ENCODE measurements at places on chromosomes 3 and 15.
A peak's percentile ranks its signal among the peaks of the same experiment; 100 is the strongest.

- peak; percentile 90 for DNase-seq
Observed at GRCh38 chr15:101641894-101642293, 10.3 kb downstream of the TM2D3 start.

- no peak for DNase-seq
Observed at GRCh38 chr3:26428992-26429391, 193.6 kb upstream of the LRRC3B start.

DNA sequence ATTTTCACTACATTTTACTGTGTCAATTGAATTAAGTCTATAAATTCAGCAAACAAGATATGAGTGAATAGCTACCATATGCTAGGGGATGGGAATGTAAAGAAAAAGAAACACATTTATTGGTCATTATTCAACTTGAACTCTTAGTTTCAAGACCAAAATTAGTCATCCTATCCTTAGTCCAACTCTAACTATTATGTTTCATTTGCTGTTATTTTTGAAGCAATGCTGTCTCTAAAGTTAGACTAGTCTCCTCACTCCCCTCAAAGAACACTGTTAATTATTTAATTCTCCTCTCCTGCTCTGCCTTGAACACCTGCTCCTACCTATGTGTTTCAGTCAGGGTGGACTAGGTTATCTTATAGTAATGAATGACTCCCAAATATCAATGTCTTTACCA, 920.9 kb downstream of the TUSC7 start:
- DNase-seq: no peak

DNA sequence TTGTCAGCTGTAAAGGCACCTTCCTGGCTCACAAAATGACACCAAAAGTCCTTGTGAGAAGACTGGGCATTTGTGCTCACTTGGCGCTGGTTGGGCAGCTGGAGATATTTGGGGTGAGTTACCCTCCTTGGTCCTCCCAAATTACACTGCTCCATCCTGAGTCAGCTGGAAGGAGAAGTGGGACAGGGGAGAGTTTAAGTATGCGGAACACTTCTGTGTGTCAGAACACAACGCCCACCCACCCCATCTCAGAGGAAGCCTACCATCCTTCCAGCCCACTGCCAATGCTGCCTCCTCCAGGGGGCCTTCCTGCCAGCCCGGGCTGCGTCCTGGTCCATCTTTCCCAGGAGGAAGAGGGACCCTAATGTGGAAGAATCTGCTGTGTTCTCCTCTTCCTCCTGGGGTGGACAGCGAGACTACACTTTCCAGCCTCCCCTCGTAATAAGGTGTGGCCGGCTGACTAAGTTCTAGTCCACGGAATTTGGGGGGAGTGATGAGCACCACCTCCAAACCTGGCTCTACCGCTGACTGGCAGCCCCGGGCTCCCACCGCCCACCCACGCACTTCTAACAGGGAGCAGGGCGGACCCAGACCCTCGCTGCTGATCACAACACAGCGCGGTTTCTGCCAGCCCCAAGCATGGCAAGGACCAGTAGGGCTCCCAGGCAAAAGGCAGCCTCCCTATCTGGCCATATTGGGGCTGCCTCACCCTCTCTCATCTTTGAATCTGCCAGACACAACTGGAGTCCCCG, 265.0 kb downstream of the XXYLT1 start:
- no peak for DNase-seq

GRCh38 chr15:58556028-58556361, 124.2 kb downstream of the LIPC start:
- no peak for DNase-seq

DNA sequence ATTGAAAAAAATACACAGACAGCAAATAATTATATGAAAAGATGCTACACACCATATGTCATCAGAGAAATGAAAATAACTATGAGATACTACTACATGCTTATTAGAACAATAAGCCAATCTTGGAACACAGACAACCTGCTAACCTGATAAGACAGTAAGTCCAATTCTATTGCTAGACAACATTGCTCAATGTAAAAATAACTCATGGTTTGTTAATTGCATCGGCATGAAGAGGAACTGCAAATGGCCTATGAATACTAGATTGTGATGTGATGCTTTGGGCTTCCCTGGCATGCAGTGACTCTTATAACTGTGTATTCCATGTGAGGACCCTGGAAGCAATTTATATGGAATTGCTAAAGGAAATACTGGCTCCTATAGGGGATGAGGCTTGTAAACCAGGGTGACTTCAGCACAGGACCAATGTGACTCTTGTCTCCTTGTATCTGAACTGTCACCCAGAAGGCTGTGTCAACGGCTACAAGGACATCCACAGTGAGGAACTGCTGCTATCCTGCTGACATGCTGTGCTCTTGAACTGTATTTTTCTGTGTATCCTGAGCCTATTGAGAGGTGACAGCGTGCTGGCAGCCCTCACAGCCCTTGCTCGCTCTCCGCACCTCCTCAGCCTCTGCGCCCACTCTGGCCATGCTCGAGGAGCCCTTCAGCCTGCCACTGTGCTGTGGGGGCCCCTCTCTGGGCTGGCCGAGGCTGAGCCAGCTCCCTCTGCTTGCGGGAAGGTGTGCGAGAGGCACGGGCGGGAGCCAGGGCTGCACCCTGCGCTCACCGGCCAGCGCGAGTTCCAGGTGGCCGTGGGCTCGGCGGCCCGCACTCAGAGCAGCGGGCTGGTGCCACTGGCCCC, 385.7 kb downstream of the CNTN4 start:
- no peak for DNase-seq

- no peak for DNase-seq
Observed at GRCh38 chr15:49185473-49185872, 15.4 kb downstream of the GALK2 start.

GRCh38 chr15:90691369-90691768, 25.8 kb upstream of the BLM start:
- DNase-seq: no peak

GRCh38 chr15:98635848-98636247, 12.5 kb upstream of the IGF1R start:
- DNase-seq: no peak

- no peak for DNase-seq
Observed at GRCh38 chr15:38611228-38611627, 46.6 kb upstream of the RASGRP1 start.

- DNase-seq: peak; percentile 15
Observed at GRCh38 chr3:30924763-30925162, 30.3 kb upstream of the GADL1 start.

DNA sequence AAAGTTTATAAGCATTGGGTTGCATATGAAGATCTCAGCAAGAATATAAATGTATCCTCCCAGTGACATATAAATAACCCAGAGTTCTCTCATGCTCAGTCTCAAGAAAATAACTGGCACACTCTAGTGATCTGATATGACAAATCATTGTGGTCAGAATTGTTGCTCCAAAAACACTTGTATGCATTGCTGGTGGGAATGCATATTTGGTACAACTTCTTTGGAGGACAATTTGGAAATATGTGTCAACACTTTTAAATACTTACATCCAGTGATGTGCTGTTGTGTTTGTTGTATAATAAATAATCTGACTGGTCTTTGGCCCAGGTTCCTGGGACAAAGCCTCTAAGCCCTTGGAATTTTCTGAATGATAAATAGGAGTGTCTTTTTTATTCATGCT, 66.7 kb upstream of the STT3B start:
- peak; percentile 26 for DNase-seq

DNA sequence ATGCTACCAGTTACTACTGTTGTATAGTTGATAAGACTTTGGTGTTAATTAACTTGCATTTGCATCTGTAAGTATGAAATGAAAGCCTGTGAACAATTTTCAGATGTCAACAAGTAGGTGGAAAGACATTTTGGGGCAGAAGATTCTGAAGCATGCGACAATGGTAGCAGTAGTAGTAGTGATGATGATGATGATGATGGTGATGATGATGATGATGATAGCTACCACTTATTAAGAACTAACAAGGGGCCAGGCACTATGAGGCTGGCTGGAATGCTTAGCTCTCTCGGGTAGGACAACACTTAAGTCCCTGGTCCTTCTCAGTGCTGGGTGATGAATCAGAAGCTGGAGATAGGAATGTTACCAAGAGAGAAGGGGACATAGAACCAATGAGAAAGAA, 333.4 kb upstream of the IL12A start:
- no peak for DNase-seq

DNA sequence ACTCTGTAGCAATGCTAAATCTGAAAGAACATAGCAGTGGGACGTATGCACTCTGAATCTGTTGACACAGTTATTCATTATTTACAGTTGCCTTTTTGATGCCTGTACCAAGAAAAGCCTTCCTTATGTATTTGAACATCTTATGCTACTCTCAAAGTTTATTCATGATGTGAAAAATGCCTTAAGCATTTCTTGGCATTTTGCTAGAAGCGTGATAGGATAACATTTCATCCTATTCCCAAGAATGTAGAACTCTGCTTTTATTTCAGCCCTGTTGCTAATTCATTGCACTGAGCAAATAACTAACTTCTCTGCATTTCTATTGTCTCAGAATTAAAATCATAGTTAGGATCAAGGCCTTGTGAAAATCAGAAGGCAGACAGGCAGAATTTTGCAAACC, 105.5 kb downstream of the STRIT1 start:
- no peak for DNase-seq

DNA sequence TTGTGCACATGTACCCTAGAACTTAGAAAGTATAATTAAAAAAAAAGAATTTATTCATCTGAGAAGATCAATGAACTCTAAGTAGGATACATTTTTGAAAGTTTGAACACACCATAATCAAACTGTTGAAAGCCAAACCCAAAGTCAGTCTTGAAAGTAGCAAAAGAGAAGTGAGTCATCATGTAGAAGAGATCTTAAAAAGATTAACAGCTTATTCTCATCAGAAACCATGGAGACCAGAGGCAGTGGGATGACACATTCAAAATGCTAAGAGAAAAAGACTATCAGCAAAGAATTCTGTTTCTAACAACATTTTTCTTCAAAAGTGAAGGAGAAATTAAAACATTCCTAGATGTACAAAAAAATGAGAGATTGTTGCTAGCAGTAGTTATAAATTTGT, 60.7 kb downstream of the TIMP4 start:
- DNase-seq: peak; percentile 1

DNA sequence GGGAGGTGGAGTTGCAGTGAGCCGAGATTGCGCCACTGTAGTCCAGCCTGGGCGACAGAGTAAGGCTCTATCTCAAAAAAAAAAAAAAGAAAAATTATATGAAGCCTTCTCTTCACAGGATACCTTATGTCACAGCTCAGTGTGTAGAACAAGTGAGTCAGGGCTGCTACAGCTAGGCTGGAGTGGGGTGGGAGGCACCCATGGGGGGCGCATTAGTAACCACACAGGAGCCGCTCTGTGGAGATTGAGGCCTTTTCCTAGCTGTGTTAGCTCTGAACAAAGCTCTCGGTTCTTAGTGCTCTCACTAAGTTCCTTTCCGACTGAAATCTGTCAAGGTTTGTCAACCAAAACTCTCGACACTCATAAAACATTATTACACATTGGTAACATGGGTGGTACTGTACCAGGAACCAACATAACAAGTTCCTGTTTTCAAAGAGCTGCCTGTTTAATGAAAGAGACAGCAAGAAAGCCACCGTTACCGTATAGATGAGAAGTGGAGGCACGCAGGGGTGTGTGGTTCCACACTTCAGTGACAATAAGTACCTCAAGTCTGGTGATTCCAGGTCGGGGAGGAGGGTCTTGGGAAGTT, 4.5 kb downstream of the LRRC31 start:
- no peak for DNase-seq

GRCh38 chr3:146550743-146551510, 6.5 kb upstream of the PLSCR1 start:
- peak; percentile 87 for DNase-seq

DNA sequence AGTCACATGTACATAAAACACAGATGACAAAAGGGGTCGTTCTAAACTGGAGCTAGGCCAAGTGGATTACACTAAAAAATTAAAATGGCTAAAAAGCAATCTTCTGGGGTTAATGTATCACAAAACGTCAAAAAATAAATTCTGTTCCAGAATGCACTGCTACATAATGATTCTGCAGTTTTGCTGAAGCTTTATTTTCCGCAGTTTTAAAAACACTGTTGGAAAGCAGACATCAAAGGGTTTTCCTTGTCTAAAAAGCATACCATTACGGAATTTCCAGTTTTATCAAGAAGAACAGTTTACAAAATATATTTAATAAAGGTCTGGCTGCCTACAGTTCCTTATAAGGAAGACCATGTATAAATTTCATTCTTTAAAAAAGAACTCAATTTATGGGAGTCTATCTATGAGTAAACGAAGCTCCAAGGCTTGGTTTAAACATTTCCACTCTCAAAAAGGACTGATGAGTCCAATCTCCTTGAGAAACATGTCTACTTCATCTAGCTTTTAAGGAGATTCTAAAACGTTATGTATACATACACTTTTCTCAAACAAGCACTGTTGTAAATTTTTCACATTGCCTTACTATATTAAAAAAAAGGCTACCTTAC, 1.3 kb downstream of the DMXL2 start:
- no peak for DNase-seq

Measured in fibroblast of pulmonary artery (primary cell).